ENCODE measurements at places on chromosomes 7 and 10.

GRCh38 chr10:18211862-18212261 lies 71.6 kb downstream of the CACNB2 start:
- DNase-seq: no peak

DNA sequence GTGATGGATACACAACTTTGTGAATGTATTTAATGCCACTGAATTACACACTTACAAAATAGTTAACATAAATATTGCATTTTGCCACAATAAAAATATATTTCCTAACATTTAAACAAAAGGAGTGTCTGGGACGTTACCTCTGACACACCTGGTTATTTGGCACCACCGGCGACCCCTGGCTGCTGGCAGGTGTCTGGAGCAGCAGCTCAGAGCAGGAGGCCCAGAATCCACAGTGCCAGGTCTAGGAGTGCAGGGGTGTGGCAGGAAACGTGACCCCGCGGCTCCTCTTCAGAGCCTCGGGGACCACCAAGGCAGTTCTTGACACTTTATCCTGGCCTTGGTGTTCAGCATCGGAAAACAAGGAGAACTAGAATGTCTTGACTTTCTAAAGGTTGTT lies 46.3 kb downstream of the MGMT start:
- no peak for DNase-seq

GRCh38 chr10:132385721-132386418 lies 11.1 kb upstream of the PWWP2B start:
- DNase-seq: no peak

DNA sequence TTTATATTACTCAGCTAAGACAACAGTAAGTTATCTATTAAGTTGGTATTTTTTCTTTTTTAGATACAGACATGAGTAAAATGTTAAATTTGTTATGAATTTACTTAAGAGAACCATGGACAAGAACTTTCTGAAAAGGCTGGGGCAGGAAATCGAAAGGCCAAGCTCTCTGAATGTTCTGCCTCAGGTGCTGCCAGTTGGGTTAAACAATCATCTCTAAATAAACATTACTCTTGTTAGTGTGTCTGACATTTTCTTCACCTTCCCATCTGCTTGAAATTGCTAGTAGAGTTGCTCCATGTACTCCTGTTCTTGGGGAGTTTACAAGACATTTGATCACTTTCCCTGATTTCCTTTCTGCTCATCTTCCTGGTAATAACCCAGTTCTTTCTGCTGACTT lies 87.5 kb downstream of the ANKRD7 start:
- DNase-seq: no peak

DNA sequence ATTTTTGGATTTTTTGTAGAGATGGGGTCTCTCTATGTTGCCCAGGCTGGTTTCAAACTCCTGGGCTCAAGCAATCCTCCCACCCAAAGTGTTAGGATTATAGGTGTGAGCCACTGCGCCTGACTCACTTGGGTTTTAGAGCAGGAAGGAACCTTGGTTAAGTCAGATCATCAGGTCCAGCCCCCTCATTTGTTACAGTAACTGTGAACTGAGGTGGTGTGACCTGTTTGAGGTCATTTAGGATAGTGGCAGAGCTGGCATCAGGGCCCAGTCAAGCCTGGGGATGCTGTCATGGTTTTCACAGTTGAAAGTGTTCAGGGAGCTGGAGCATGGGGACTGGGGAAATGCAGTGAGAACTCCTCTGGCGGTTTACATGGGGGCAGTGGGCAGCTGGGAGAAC lies 159.6 kb downstream of the TAX1BP1 start:
- no peak for DNase-seq
